NCI-H748 treated with DMSO at 0.1 percent for 48 hours (cell line): ENCODE measurements at places on chromosomes 2 and 18.
A peak's percentile ranks its signal among the peaks of the same experiment; 100 is the strongest.

DNA sequence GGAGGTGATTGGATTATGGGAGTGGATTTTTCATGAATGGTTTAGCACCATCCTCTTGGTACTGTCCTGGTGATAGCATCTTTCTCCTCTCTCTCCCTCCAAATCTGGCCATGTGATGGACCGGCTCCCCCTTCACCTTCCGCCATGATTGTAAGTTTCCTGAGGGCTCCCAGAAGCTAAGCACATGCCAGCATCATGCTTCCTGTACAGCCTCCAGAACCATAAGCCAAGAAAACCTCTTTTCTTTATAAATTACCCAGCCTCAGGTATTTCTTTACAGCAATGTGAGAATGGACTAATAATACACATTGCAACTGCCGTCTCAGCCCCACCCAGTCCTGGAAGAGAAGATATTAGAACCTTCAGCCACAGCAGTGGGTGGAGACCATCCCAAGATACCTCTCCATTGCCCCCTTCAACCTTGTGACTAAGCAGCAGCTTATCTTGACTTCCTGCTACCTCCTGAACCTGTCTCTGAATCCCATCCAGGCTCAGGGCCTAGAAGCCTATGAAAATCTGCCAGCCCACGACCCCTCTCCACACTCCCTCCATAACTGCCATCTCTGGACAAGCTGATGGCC is 81.8 kb upstream of the AGAP1 start:
- no peak for DNase-seq

- no peak for DNase-seq
Observed at GRCh38 chr2:2879781-2880180, 497.8 kb downstream of the EIPR1 start.

DNA sequence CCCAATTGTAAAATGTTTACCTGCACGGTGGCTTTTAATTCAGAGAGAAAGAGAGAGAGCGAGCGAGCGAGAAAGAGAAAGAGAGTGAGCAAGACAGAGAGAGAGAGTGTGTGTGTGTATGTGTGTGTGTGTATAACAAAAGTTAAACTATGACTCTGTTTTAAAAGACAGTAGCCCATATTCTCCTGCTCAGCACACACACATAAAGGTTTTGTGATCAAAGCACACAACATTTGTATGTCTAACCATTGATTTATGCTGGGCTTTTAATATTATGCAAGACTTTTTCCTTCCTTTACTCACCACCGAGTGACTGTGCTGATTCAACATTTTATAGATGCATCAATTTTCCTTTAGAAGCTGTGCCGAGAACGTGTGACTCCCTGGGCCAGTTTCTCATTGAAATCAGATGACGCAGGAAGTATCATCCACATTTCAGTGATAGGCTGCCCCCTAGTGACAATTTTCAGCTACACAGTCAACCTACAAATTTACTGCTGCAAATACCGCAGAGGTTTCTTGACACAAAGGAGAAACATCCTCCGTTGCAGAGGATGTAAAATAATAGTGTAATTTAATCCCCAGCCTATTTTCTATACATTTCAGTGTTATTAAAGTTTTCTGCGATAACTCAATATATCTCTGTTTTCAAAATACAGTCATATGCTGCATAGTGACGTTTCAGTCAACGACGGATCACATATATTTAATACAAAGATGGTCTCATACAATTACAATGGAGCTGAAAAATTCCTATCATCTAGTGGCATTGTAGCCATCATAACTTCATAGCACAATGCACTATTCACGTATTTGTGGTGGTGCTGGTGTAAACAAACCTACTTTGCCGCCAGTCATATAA is 165.9 kb upstream of the TANK start:
- peak; percentile 64 for DNase-seq

DNA sequence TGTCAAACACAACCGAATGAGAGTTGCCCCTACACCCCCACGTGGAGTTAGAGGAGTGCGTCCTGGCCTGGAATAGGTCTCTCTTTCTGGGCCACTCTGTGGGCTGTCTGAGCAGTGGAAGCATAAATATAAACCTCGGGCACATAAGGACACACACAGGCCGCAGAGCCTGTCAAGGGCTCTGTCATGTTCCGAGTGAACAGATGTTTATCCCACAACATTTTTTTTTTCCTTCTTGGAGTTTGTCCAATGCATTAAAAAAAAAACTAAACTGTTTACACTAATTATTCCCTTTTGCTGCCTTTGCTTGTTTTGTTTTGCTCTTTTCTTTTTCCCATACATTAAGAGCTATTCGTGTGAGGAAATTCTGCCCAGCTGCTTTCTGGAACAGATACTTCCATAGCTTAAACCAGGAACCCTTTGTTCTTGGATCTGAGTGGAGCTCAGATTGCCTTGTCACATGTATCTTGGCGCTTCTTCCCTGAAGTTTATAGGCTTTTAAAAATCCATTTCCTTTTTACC is 228.3 kb upstream of the FOSL2 start:
- no peak for DNase-seq

- no peak for DNase-seq
Observed at GRCh38 chr2:82857967-82858366, 1601.1 kb downstream of the SUCLG1 start.

DNA sequence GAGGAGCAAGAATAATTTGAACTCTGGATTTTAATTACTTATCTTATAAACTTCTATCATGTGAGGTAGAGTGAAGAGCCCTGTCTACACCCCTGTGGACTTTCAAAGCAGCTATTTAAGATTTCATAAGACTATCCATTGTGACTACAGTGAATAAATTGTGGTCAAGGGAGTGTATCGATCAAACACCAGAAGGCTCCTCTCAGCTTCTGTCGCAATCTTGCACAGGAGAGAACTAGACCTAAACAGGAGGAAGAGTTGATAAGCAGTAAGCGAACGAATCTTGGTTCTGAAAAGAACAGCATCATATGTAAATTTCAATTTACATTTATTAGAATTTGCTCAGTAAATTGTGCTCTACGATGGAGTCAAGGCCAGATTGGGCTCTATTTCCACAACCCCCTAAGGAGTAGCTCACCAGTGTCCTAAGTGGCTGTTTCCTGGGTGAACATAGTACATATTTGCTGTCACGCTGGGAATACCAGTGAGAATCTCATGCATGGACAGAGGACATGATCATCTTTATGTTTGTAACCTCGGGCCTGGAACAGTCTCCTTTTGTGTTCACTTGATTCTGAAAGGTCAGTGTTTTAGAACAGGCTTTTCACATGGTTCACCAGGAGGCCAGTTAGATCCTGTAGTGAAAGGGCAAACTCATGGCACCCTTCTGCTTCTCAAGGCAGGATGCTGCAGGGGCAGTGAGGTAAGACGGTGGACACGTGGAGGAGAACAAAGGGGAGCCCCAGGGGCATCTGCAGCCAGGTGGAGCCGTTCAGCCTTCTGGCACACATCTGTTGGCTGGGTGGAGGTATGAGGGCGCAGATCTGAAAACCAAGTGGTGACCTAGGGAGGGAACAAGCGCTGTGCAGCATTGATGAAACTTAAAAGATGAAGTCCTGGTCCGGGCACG is 33.3 kb downstream of the NPAS2 start:
- DNase-seq: no peak

DNA sequence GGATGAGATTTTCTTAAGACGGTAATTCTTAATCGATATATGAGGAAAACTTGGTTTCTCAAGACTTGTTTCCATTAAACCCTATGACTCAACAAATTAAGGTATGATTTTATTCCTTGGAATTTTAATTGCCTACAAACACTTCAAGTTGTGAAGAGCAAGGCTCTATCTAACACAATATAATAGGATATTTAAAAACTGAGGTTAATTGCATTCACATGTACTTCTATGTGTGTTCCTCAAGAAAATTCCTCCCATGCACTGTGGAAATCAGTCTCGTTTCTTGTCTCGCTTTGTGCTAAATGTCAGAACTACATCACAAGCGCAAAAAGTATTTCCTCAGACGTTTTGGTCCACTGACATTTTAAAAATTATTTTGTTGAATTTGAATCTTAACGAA is 109.6 kb upstream of the UNC80 start:
- no peak for DNase-seq

- DNase-seq: no peak
Observed at GRCh38 chr2:221415789-221416188, 156.3 kb downstream of the EPHA4 start.

DNA sequence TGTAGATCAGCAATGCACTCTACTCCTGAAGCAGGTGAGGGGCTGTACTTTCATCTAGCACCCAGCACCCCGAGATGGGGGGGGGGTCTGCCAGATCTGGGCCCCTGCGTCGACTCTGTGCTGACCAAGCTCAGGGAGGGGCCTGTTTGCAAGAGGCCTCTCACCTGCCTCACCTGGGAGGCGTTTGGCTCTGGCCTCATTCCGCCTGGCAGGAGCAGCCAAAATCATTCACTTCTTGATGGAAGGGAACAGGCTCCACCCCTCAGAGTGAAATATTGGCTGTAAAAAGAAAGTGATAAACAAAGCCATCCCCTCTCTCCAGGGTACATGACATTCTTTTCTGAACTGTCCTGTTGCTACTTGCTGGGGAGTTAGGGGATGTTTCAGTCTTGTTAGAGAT is 10.7 kb upstream of the IL1R2 start:
- DNase-seq: no peak

DNA sequence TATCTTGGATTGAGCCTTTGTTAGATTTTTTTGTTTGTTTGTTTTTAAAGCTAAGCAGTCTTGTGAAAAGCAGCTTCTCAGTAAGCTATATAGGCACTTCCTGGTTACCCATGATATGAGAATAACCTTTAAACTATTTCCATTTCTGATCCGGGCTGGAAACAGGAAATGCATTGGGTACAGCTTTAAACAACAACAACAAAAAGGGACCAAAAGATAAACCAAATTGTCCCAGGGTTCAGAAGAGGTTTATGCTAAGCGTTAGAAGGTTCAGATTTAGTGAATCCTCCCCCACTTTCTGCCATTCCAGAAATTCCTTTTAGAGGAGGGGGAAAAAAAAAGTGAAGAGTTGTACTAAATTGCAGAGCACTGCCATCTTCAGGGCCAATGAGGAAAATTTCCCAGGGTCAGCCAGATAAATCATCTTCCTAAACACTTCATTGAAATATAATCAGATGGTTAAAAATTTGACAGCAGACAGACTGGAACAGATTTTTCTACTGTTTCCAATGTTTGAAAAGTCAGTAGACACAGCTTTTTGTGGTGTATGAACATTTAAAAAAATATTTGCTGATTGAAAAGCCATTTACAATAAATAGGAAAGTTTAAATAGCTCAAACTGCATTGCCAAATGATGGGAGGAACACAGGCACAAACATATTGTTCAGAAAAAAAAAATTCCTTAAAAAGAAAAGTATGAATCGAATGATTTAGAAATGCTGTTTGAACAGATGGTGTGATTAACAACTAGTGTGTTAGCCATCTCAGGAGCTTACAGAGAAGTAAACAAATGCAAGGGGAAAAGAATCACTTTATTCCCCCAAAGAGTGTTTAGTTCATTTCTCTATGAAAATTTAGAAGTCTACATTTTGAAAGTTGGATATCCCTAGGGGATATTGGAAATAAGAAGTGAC is 189.9 kb upstream of the TANK start:
- peak; percentile 30 for DNase-seq

GRCh38 chr2:191174442-191174841 is 23.6 kb upstream of the STAT4 start:
- DNase-seq: no peak

- no peak for DNase-seq
Observed at GRCh38 chr2:155099784-155100183, 401.3 kb downstream of the KCNJ3 start.

DNA sequence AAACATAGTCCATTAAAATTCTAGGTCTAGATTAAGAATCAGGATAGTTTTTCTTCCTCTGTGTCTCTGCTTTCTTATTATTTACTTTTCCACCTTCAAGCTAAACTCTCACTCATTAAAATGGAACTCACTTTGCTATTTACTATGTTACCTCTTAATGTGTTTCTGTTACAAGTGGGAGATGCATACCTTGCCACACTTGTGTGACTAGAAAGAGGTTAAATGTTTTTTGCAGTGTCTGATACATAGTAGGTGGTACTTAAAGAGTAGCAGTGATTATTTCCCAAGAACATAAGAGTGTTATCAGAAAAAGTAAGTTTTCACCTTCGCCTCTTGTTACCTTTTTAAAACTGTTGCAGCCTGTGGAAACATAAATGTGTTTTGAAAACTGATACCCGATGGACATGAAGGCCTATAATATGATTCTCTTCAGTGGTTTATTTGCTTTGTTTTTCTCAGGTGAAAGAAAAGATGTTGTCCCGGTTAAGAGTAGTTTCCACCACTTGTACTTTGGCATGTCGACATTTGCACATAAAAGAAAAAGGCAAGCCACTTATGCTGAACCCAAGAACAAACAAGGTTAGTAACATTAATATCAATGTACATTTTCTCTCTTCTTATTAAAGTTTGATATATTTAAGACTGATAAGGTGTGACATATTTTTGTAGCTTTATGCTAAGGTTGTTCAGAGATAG is 16.6 kb downstream of the ME2 start:
- no peak for DNase-seq

GRCh38 chr2:160538115-160538514 is 44.5 kb upstream of the RBMS1 start:
- DNase-seq: no peak

DNA sequence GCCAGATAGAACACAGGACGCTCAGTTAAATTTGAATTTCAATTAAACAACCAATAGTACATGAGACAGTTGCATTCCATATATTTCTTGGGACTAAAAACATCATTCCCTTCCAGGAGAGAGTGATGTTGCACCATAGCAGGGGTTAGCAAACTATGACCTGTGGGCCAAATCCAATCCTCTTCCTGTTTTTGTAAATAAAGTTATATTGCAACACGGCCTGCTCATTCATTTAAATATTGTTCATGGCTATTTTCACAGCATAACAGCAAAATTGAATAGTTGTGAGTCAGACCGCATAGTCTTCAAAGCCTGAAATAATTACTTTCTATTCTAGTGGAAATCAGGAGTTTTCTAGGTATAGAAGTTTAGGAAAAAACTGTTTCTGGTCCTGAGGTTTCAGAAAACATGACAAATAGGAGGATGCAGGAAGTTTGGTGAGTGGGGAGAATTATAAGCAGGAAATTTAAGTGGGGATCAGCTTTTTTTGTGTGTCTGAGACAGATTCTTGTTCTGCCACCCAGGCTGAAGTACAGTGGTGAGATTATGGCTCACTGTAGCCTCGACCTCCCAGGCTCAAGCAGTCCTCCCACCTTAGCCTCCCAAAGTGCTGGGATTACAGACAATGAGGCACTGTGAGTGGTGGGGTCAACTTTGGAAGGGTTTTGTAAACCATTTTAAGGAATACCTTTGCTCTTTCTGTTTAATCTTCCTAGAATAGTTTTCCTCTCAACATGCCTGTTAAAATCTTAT is 131.5 kb downstream of the SOCS6 start:
- DNase-seq: no peak

GRCh38 chr2:98216616-98217015 is 129.6 kb upstream of the CNGA3 start:
- no peak for DNase-seq
